ENCODE measurements at places on chromosomes 11 and 22.

- no peak for DNase-seq
Measured at GRCh38 chr11:10429526-10429925, 25.5 kb upstream of the AMPD3 start.

DNA sequence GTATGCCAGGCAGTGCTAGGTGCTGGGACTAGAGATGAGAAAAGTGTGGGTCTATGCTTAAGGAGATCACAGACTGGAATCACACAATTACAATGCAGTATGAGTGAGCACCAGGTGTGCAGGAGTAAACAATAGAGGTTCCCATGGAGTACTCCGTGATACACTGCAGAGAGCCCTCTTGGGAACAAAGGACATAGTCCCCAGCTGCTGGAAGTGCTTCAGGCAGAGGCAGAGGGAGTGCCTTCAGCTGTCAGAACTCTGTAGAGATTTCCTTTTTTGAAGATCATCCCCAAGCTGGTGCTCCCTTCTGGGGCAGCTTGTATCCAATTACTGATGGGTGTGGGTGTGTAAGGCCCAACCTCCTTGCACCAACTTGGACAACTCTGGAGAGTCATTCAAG is 143.5 kb upstream of the PLET1 start:
- DNase-seq: peak; percentile 15

DNA sequence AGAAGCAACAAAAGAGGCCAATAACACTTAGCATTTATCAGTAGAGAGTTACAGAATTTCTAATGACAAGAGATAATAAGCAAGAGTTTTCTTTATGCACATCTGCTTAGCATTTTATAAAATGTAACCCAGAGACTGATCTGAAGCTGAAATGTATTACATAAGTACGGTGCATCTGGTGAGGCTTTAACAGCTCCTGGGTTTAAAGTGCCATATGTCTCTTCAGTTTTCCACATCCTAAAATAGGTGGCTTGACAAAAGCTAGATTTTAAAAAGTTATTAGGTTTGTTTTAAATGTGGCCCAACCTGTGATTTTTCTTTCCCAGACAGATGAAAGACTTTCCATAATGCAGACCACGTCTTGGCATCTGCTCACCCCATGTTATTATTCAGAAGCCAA is 620.7 kb upstream of the ARHGAP42 start:
- DNase-seq: no peak

DNA sequence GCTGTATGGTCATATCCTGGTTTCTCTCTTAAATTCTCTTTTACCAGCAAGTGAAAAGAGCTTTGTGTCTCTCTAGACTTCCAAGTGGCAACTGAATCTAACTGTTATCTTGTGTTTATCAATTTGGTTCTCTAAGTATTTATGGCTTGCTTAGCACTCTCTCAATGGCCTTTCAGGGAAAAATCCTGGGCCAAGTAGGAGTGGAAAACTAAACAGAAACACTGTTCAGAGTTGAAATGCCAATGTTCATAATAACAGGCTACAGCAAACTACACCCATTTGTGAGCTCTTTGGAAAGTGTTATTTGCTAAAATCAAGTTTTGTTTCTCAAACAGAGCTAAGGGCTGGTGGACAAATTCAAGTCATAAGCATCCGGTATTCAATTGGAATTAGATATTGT is 10.1 kb downstream of the MMP12 start:
- no peak for DNase-seq

- DNase-seq: no peak
Measured at GRCh38 chr11:79304599-79305212, 136.1 kb downstream of the TENM4 start.

DNA sequence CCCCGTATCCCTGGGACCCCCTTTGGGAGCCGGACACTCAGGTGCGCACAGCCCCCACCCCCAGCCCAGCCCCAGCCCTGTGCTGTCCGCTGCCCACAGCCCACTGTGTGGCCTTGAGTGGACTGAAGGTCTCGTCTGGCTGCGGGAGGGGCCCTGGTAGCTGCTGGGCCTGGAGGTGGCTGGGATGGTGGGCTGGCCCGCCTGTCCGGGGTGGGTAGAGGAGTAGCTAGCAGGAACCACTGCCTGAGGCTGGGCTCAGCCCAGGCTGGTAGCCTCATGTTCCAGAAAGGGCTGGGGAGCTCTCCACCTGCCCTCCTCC is 4.6 kb upstream of the MUC6 start:
- no peak for DNase-seq

DNA sequence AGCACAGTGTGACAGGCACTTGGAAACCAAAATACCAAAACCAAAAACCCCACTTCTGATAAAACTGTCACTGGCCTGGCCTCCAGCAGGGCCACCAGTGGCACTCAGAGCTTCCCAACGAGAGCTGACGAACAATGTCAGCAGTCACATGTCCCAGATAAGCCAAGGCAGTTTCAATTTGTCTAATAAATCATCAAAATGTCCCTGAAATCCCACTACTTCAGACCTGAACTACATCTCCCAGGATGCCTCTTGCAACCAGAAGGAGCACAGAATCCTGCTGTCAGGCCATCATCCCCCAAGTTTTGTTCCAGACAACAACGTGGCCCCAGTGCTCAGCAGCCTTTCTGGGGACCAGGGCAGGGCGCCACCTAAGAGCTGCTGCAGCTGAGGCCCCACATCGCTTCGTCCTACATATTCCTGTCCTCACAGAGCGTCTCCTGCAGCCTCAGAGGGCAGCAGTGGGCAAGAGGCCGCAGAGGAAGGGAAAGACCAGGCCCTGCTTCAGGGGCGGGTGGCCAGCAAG is 25.1 kb downstream of the LRFN4 start:
- peak; percentile 65 for DNase-seq

GRCh38 chr11:27041141-27041899 is 705 bp downstream of the BBOX1 start:
- no peak for DNase-seq

DNA sequence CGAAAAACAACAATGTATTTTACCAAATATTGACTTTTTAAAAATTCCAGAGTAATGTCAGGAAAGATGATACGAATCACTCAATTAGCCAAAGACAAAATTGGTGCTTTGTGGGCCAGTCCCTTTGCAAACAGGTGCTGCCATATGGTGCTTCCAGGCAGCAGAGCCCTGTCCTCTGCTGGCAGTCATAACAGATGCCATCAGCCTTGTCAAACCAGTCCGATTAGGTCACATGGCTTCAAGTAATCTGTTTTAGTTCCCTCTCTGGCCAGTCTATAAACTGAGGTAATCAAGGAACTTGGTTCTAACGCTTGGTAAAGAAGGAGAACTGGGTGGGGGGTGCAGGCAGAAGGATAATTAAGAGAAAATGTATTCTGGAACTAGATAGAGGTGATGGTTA is 49.1 kb upstream of the CAPRIN1 start:
- no peak for DNase-seq

- DNase-seq: peak; percentile 94
Measured at GRCh38 chr11:75388386-75389275, 10.7 kb upstream of the RPS3 start.

DNA sequence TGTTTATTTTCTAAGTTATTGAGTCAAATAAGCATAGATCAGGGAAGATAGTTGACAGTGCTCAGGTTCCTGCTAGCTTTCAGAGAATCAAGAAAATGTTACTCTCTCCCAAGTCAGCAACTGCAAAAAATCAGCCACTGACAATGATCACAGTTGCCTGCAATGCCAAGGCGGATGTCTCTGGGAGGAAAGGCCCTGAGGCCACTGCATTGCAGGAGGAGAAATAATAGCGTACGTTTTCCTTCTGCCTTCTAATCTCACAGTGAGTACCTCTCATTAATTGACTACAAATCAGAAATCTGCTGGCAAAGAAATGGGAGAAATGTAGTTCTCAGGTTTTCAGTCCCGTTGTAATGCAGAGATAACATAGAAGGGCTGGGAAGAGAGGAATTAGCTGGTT is 54.0 kb upstream of the SPON1 start:
- DNase-seq: no peak

GRCh38 chr11:60631944-60632343 is 67.5 kb upstream of the MS4A8 start:
- no peak for DNase-seq

Measured in DMS79 treated with DMSO at 0.1 percent for 48 hours (cell line).